ENCODE measurements at places on chromosomes 16 and 17. TPM values are rescaled to one million over a fixed set of nuclear protein-coding genes. Genes with fewer than 3 reads are reported as not detected.

KRT28 gene
- total RNA-seq = not detected

GRCh38 chr16:78363843-78364555 is 264.5 kb downstream of the WWOX start:
- no peaks in the 10 kb centered on the region for H3K27me3 ChIP-seq
- H3K4me3 ChIP-seq = no peak overlapping the region
- H3K4me1 ChIP-seq = no peaks in the 10 kb centered on the region
- no peak overlapping the region for H3K27ac ChIP-seq
- DNase-seq = no peak

CBFA2T3 gene
- not detected for total RNA-seq

SEPTIN1 gene
- total RNA-seq = 199 TPM

STAC2 gene
- total RNA-seq = not detected

DNA sequence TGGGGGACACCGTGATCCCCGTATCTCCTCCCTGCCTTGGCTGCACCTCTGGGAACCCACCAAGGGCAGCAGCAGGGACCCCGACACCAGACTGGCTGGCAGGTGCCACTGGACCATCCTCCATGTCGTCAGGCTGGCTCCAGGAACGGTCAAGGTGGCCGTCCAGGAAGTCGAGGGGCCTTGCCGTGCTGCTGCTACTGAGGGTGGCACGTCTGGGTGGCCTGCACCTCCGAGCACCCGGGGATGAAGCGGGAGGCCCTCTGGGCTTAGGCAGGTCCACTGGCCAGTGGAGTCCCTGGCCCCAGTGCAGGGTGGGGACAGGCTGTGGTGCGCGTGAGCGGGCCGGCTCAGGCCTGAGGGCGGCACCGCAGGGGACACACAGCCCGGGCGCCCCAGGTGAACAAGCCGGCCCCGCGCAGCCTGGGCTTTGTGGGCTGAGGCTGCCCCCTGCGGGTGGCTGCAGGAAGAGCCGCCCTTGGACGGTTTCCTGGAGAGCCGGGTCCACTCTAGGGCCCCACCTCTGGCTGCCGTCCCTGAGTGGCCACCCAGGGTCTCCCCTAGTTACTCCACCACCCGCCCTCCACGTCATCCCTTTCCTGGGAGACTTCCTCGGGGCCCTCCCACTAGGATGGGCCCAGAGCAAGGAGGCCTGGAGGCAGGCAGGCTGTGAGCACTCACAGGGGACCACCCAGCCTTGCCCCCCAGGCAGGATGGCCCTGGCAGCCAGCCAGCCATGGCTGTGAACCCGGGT is 42.8 kb upstream of the ZC3H18 start:
- DNase-seq = peak; percentile 71
- H3K4me3 ChIP-seq = no peak overlapping the region
- H3K36me3 ChIP-seq = peaks cover 1% of the 10 kb centered on the region
- peaks cover 2% of the 10 kb centered on the region for H3K4me1 ChIP-seq
- H3K27ac ChIP-seq = no peak overlapping the region

DNA sequence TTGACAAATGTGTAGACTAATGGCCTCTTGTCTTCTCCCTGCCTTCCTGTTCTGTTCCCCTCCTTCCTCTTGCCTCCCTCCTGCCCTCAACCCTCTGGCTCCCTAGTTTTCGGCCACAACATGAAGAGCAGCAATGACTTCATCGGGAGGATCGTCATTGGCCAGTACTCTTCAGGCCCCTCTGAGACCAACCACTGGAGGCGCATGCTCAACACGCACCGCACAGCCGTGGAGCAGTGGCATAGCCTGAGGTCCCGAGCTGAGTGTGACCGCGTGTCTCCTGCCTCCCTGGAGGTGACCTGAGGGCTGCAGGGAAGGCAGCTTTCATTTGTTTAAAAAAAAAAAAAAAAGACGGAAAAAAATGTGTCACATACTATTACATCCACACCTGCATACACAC is 18.8 kb upstream of the CLEC19A start:
- no peaks in the 10 kb centered on the region for H3K27me3 ChIP-seq
- no peak for DNase-seq
- H3K36me3 ChIP-seq = no peaks in the 10 kb centered on the region
- no peak overlapping the region for H3K27ac ChIP-seq

KRT33A gene
- total RNA-seq = not detected

- no peaks in the 10 kb centered on the region for H3K4me1 ChIP-seq
- no peak overlapping the region for H3K27ac ChIP-seq
- peaks cover 6% of the 10 kb centered on the region for H3K27me3 ChIP-seq
- H3K36me3 ChIP-seq = no peaks in the 10 kb centered on the region
- DNase-seq = no peak
These were observed 15.5 kb downstream of the HS3ST6 start for GRCh38 chr16:1902547-1903219.

DNA sequence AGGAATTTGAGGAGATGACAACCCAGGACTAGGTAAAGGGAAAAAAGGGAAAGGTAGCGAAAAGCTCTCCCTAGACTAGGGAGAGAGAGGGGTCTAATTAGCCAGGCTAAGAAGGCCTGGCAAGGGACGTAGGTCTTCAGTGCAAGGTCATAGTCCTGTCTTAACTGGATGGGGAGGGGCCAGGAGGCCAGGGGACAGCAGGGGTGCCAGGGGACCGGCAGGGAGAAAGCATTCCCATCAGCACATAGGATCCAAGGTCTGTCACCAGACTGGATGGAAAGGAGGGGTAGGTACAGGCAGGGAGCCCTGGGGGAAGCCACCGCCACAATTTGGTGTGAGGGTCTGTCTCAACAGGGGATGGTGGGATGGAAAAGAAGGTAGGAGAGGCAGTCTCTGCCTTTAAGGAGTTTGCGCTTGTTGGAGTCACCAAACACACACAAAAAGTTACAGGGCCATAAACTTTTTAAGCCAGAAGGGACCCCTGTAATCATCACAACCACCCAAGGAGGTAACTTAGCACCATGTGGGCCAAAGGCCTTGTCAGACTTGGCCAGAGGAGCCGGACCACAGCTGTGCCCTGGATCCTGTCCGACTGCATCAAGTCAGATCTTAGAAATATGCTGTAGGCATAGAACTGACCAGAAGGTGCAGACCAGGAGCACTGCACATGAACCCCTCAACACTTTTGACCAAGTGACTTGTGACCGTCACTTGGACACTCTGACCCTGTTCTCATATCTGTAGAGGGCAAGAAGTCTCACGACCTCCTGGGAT is 10.0 kb downstream of the AXIN2 start:
- H3K27ac ChIP-seq = no peak overlapping the region
- no peaks in the 10 kb centered on the region for H3K27me3 ChIP-seq
- DNase-seq = no peak
- H3K4me3 ChIP-seq = no peak overlapping the region
- H3K4me1 ChIP-seq = peaks cover 59% of the 10 kb centered on the region

SLC35G6 gene
- not detected for total RNA-seq

ADAP2 gene
- total RNA-seq = 1.0 TPM

- peak; percentile 81 for DNase-seq
- no peaks in the 10 kb centered on the region for H3K27me3 ChIP-seq
- H3K36me3 ChIP-seq = no peaks in the 10 kb centered on the region
- no peak overlapping the region for H3K4me3 ChIP-seq
These were observed 30.1 kb upstream of the TNFRSF13B start for GRCh38 chr17:17001874-17002520.

DNA sequence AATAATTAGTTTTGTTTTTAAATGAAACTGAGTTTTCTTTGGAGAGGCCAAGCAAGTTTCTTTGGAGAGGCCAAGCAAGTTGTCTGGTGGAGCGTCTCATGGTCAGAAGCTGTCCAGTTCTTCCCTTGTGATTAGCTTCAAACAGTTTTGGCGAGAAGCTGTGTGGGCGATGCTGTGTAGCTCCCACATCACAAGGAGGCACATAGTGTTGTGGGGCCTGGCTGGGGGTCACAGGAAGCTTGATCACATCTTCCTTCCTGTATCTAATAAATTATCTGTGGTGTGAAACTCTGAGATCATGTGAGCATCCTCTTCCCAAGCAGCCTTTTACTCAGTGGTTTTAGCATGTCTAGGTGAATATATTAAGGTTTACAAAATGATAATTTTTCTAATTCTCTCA is 33.9 kb downstream of the SPECC1 start:
- H3K4me3 ChIP-seq = no peak overlapping the region
- H3K27me3 ChIP-seq = no peaks in the 10 kb centered on the region
- peak; percentile 15 for DNase-seq
- H3K27ac ChIP-seq = no peak overlapping the region
